ENCODE measurements at places on chromosomes 3 and 15.

GRCh38 chr3:35601959-35602358, 37.4 kb upstream of the ARPP21 start:
- DNase-seq = no peak

- DNase-seq = peak; percentile 18
Observed at GRCh38 chr3:194686816-194687637, 1.3 kb downstream of the FAM43A start.

DNA sequence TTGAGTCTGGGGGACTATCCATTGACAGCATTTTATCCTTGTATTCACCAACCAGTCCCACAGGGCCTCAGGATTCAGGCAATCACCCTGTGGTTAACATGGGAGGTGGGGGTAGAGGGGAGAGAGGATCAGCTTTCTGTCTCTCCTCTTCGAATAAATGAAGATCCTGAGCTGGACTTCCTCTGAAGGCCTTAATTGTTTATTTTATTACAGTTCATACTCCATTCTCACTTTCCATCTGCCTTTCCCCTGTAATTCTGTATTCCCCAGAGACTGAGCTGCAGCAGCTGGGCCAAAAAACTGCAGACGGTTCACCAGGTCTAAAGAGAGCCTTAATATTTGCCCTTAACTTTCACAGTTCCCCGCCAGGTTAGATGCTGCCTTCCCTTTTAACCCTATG, 11.9 kb downstream of the TAGLN3 start:
- no peak for DNase-seq

- DNase-seq = no peak
Observed at GRCh38 chr3:112482675-112483074, 16.6 kb downstream of the BTLA start.

- DNase-seq = peak; percentile 24
Observed at GRCh38 chr3:114299421-114299820, 5.6 kb downstream of the TIGIT start.

- no peak for DNase-seq
Observed at GRCh38 chr3:187804120-187804744, 59.0 kb upstream of the BCL6 start.

DNA sequence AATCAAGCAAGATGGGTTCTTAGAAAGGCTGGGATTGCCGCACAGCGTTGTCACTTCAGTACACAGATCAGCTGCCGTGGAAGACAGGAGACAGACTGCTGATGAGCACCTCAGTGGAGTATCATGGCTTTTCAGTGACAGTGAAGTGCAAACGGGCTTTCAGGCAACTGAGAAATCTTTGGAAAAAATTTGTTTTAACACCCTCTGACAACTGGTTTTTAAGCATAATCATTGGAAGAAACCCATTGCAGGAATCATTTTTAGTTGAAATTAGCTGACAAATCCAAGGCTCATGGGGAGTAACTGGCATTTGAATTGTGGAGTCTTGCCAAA, 418.8 kb downstream of the OTOL1 start:
- no peak for DNase-seq

All from CD8-positive, alpha-beta memory T cell (primary cell).